Stimulated activated naive CD8-positive, alpha-beta T cell treated with anti-CD3 and anti-CD28 coated beads, Interleukin-15, Interleukin-2, amounts not matched to agents 100 U/mL and 50 U/mL, for 24 hours (primary cell): ENCODE measurements at places on chromosomes 12 and 14.

DNA sequence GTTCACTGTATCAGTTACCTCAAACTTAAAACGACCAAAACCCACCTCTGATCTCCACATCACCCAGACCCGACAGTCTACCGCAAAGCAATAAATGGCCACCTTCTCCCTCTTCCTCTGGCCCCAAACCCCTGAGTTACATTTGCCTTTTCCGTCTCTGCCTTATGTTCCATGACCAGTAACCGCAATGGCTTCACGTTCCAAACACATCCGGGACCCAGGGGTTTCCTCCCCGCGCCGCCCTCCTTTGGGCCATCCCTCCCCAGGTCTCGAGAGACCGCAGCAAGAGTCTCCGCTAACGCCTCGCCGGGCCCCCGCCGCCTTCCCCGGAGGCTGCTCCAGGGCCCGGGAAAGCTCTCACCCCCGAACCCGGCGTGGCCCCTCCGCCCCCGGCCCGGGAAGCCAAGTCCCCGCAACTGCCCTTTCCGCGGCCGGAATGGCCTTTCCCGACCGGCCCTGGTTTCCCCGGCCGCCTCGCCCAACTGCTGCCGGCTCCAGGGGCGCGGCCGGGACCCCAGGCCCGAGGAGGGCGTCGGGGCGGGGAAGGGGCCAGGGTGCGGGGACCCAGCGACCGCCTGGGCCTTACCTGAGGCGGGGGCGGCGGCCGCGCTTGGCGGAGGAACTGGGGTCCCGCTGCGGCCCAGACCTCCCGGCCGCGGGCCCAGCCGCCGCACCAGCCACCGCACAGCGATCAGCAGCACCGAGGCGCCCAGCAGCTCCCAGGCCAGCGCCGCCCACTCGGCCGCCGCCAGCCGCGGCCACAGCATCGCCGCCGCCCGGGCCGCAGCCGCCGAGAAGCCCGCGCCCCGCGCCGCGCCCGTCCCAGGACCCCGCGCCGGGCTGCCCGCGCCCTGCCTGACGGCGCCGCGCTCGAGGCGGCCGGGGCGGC, at the start of gene ANKLE2:
ANKLE2 (minus strand) TSS at position 801 of the 889 bp plus-strand sequence; CDS start at position 767, 34 bp downstream.
- DNase-seq: peak; percentile 80

GRCh38 chr12:46124848-46125619, 134.7 kb upstream of the SCAF11 start:
- DNase-seq: peak; percentile 42

DNA sequence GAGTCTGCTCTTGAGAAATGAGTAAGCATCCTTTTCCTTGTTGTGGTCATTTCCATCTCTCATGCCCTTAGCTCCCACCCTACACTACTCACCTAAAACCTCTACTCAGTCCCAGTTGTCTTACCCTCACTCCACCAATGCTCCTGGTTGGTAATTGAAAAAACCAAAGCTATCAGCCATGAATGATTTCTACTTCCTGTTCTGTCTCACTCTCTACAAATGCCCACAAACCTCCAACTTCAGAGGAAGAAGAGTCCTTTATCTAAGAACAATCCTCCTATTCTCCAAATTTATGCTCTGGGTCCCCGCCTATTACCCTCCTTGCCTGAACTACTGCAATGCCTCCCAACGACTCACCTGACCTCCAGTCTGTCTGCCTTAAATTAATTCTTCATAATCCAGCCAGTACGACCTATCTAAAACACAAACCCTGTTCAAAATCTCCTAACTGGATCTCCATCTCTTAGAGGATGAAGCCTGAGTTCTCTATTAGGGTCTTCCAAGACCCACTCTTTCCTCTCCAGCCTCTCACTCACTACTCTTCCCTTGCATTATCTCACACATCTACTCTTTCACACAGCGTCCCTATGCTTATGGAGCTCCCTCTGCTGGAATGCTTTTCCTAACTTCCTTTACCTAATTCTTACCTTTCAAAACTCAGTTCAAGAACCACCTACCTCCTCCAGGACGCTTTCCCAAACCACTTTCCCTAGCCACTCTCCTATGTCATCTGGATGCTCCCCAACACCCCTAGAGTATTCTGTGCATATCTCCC, 2.2 kb downstream of the DHRS1 start:
- no peak for DNase-seq

DNA sequence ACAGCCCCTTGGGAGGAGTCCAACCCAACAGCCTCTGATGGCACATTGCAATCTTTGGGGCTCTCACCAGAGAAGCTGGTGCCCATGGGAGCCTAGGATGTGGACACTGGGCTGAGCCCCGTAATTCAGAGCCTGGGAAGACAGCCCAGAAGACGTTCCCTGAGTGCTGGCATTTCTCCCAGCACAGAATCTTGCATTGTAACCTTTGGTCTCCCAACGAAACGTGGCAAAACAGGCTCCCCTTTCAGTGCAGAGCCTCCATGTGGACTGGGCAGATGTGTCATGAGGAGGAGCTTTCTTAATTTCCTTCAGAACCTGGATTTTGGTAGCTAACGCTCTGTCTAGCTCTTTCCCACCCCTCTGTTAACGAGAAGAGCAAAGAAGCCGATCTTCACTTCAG, 26.3 kb downstream of the BATF start:
- no peak for DNase-seq

DNA sequence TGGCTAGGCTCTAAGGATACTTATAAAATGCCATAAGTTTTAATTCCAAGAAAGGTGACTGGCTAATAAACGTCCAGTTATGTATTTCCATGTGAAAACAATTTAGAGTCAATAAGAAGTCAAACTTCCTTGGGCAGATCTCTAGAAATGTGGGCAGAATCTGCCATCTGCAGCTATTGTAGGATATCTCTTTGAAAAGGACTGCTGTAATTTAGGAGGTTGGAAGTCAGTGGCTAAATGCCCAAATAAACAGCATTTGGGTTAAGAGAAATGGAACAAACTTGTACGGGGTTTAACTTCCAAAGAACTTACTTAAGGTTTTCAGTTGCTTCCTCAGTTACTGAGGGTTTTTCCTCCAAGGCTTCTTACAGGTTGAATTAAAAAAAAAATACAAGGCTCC, 121.6 kb downstream of the FIGNL2 start:
- DNase-seq: no peak

DNA sequence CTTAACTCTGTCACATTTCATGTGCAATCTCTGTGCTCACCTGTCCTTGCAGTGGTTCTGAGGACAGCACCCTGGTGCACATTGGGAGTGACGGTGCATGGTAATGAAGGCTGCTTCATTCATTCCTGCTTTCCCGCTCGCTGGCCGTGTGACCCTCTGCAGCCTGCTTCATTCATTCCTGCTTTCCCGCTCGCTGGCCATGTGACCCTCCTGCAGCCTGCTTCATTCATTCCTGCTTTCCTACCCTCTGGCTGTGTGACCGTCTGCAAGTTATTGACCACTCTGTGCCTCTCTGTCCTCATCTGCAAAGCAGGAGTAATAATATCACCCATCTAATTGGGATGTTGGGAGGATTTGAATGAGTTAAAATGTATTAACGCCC, 189.1 kb upstream of the TMEM132C start:
- DNase-seq: no peak

- DNase-seq: peak; percentile 62
Measured at GRCh38 chr14:49971156-49972130, 78.6 kb downstream of the ARF6 start.

GRCh38 chr14:61472801-61473376, 151.5 kb downstream of the PRKCH start:
- peak; percentile 75 for DNase-seq

DNA sequence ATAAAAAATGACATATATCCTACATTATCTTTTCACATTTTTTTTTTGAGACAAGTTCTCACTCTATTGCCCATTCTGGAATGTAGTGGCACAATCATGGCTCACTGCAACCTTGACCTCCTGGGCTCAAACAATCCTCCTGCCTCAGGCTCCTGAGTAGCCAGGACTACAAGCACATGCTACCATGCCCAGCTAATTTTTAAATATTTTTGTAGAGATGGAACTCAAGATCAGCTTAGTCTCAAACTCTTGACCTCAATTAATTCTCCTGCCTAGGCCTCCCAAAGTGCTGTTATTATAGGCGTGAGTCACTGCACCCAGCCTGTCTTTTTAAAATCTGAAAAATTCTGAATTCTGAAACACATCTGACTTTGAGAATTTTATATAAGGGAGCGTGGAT, 241.9 kb upstream of the DCN start:
- no peak for DNase-seq

- no peak for DNase-seq
Measured at GRCh38 chr12:116152268-116152667, 125.2 kb downstream of the MED13L start.

GRCh38 chr14:35985474-35986218, 159.5 kb downstream of the BRMS1L start:
- DNase-seq: no peak

DNA sequence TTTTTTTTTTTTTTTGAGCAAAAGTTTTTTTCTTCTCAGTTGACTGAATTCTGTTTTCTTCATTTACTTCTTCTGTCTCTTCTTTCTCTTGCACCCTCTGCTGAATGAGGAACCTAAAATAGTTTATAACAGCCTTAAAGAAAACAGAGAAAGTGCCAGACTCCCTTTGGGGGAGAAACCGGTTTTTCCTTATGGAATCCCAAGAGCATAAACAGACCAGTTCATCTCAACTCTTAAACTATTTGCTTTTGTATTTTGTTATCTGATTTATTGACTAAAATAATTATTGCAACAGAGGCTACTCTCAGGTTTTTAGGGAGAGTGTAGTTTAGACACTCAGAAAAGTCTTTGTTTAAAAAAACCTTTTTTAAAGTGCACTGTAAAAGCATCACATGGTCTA, 30.2 kb downstream of the ST8SIA1 start:
- no peak for DNase-seq

- DNase-seq: no peak
Measured at GRCh38 chr12:58186914-58187313, 245.5 kb downstream of the ATP23 start.

GRCh38 chr12:130335517-130336392, 1.9 kb upstream of the PIWIL1 start:
- DNase-seq: peak; percentile 19

DNA sequence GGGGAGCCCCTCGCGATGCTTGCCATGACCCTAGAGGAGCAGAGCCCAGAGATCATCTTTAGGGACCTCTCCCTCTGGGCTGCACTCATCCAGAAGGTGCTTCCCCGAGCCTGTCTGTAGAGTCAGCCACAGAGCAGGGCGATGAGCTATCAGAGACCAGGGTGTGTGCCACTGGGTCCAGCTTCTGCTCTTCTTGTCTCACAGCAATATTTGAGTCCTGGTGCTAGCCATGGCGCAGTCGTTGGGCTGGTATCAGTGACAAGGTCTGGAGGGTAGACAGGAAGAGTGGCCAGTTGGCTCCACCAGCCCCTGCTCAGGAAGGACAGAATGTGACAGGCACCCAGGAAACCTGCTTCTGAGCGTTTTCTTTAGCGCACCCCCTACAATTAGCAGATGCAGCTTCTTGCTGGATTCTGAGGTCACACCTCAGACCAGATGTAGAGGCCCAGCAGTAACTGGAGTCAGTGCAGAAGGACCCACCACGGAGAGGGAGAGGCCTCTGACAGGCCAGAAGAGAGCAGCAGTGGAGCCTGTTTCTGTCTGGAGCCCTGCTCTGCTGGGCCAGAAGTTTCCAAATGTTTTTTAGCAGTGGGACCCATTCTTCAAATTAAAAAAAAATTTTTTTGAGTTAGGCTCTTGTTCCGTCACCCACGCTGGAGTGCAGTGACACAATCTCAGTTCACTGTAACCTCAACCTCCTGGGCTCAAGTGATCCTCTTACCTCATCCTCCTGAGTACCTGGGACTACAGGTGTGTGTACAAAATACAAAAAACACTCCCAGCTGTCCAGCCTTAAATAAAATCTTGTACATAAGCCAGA, 23.7 kb downstream of the ANKRD9 start:
- DNase-seq: no peak

GRCh38 chr14:91230397-91231035, 14.0 kb downstream of the GPR68 start:
- DNase-seq: no peak

DNA sequence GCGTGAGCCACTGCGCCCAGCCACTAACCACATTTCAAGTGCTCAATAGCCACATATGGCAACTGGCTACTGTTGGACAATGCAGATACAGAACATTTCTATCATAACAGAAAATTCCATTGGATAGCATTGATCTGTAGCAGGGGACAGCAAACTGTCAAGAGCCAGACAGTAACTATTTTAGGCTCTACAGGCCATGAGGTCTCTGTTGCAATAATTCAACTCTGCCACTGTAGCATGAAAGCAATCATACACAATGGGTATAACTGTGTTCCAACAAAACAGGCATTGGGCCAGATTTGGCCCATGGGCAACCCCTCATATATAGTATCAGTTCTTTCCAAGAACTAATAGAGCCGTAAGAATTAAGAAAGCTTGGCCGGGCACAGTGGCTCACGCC, 8.0 kb downstream of the CSRNP2 start:
- no peak for DNase-seq

- DNase-seq: peak; percentile 82
Measured at GRCh38 chr14:104708606-104709268, 15.3 kb upstream of the ADSS1 start.

GRCh38 chr14:106879241-106879640, 1352.9 kb downstream of the TMEM121 start:
- peak; percentile 82 for DNase-seq

GRCh38 chr12:58727521-58727920, 192.8 kb downstream of the LRIG3 start:
- DNase-seq: no peak

GRCh38 chr12:94157181-94157580, 8.8 kb downstream of the PLXNC1 start:
- no peak for DNase-seq

DNA sequence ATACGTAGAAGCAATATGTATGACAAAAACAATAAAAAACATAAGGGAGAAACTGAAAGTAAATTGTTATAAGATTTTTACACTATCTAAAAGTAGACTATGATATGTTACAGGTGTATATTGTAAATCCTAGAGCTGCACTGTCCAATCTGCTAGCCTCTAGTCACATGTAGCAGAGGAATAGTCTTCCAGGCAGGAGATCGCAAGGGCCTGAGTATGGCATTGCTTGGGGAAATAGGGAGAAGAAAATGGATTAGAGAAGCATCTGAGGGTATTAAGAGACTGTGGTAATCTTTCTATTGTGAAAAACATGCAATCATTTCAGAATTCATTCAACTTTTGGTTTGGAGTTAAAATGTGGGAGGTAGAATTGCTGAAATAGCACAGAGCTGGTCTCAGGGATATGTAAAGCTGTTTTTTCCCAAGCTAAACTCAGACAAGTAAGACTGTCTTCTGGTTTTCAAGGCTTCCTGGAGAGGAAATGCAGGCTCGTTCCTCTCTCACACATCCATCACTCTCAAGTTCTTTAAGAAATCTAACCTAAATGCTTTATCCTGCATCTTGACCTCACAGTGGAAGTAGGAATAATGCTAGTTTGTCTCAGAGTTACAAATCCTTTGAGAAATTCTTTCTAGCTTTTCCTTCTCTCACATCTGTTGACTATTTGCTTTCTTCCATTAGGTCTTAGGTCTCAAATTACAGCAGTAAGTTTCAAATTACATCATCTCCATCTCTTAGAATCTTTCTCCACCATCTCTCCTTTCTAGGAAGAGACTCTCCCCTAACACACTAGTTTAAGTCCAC, 7.6 kb upstream of the CCDC184 start:
- DNase-seq: no peak

- no peak for DNase-seq
Measured at GRCh38 chr12:2811801-2812200, 667 bp upstream of the ITFG2 start.
